A549 treated with DMSO at 1 μM for 4 hours (cell line): ENCODE measurements at places on chromosomes 3 and 15. TPM values are rescaled to one million over a fixed set of nuclear protein-coding genes. Genes with fewer than 3 reads are reported as not detected.

Gene RBP2
- total RNA-seq = not detected in 5 replicates

Gene CCR1
- 0.07 TPM in 1 of 5 replicates, not detected in the others for total RNA-seq

Gene USF3
- 2.2 to 3.8 TPM (median 2.8 TPM) in 5 replicates for total RNA-seq

Gene SCAANT1
- 0.79 TPM in 1 of 5 replicates, not detected in the others for total RNA-seq

Gene CFAP91
- total RNA-seq = 0.20 to 0.41 TPM (median 0.32 TPM) in 4 of 5 replicates, not detected in the other

Gene SLC28A1
- 0.08 TPM in 1 of 5 replicates, not detected in the others for total RNA-seq

Gene GPR62
- total RNA-seq = 0.06 TPM in 1 of 5 replicates, not detected in the others

Gene GADL1
- total RNA-seq = not detected in 5 replicates

Gene SNUPN
- total RNA-seq = 30.8 to 33.7 TPM (median 32.2 TPM) in 5 replicates

Gene CXCR6
- not detected in 5 replicates for total RNA-seq

Gene HTR3D
- not detected in 5 replicates for total RNA-seq

Gene CCNB2
- total RNA-seq = 95.3 to 108 TPM (median 106 TPM) in 5 replicates

Gene GRK7
- total RNA-seq = 0.02 TPM in 1 of 5 replicates, not detected in the others

Gene SOX14
- total RNA-seq = not detected in 5 replicates

Gene RYR3
- total RNA-seq = 0.12 to 0.53 TPM (median 0.13 TPM) in 4 of 5 replicates, not detected in the other

Gene ADCY5
- total RNA-seq = 0.31 to 0.63 TPM (median 0.46 TPM) in 5 replicates

Gene CATSPER2
- 0.36 to 1.9 TPM (median 0.69 TPM) in 5 replicates for total RNA-seq

Gene TGM5
- total RNA-seq = not detected in 5 replicates

Gene VWA5B2
- 0.38 to 0.56 TPM (median 0.48 TPM) in 5 replicates for total RNA-seq
